ENCODE measurements at places on chromosomes 6 and 20.

DNA sequence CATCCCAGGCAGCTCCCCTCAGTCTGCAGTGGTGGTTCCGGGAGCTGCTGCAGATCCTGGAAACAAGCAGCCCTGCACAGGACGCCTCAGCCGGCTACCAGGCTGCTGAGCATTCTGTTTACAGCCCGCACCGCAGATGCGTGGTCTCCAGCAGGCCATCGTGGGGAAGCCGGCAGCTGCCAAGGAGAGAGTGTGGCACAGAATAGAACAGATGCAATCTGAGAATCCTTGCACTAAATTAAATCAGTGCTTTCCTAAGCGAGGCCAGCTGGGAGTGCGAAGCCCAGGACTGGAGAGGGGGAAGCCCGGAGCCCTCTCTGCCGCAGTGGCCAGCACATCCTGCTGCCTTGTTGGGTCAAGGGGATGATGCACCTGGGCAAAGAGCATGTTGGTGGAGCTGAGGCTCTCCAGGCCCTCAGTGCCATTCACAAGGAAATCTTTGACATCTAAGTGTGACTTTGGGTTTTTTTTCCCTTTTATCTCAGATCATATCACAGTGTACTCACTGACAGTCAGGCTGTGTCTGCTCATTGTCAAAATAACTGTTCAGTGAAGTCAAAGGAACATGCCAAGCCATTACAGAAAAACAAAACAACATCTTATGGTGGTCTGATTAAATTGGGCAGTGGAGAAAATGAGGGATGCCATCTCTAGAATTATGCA, 118.1 kb downstream of the SYNDIG1 start:
- peak; percentile 65 for ATAC-seq

- ATAC-seq = no peak
Measured at GRCh38 chr6:113779656-113780055, 77.5 kb upstream of the MARCKS start.

GRCh38 chr20:42313704-42314103, 695.5 kb upstream of the CHD6 start:
- no peak for ATAC-seq

- no peak for ATAC-seq
Measured at GRCh38 chr6:115838216-115838615, 222.5 kb downstream of the FRK start.

- no peak for ATAC-seq
Measured at GRCh38 chr6:45000833-45001232, 327.3 kb upstream of the RUNX2 start.

GRCh38 chr6:109713097-109713496, 22.0 kb downstream of the FIG4 start:
- ATAC-seq = no peak

GRCh38 chr6:6663421-6664135, 75.1 kb downstream of the LY86 start:
- no peak for ATAC-seq

- ATAC-seq = no peak
Measured at GRCh38 chr6:46407246-46407645, 84.0 kb downstream of the RCAN2 start.

DNA sequence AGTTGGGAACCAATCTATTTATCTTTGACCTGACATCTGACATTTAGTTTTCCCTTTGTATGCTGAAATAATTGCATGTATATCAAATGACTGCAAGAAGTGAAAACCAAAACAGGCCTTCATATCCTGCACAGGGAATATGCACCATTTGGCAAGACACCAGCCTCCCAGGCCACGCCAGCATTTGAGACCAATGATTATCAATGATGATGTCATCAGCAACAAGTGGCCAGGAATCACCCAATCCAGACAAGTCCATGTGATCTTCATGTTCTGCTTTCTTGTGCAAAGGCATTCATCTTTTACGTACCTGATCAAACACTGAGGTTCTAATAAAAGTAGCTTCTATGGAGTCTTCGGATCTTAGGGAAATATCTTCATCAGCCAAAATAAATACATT, 107.4 kb upstream of the TENT5A start:
- ATAC-seq = no peak

DNA sequence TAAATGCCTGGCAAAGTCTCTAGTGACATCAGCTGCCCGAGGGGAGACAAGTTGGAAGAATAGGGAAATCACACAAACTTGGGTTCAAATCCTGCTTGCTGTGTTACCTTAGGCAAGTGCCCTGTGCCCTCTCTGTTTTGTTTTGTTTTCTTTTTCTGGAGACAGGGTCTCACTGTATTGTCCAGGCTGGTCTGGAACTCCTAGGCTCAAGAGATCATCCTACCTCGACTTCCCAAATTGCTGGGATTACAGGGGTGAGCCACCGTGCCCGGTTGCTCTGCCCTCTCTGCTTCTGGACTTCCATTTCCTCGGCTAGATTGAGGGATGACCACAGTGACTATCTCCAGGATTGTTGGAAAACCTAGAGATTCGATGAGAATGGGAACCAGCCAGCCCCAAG, 55.4 kb downstream of the SNAI1 start:
- no peak for ATAC-seq

DNA sequence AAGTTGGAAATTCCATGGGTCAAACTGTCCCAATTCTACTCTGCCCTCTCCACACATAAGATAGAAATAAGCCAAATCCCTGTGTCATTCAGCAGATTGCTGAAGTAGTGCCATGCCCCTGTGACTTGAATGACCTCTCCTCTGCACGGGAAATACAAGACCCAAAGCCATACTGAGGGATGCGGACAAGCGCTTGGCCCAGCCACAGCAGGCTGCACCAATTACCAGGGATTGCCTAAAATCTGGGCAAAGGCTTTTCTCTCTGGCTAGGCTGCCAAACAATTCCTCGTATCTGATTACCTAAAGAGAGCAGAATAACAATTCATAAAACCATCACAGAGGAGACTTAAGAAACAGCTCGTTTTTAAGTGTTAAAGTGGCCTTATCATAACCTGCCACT, 421.8 kb upstream of the JARID2 start:
- ATAC-seq = peak; percentile 17

GRCh38 chr6:35209622-35210247, 4.0 kb upstream of the SCUBE3 start:
- no peak for ATAC-seq

GRCh38 chr6:37149745-37150144, 20.2 kb upstream of the PIM1 start:
- no peak for ATAC-seq

DNA sequence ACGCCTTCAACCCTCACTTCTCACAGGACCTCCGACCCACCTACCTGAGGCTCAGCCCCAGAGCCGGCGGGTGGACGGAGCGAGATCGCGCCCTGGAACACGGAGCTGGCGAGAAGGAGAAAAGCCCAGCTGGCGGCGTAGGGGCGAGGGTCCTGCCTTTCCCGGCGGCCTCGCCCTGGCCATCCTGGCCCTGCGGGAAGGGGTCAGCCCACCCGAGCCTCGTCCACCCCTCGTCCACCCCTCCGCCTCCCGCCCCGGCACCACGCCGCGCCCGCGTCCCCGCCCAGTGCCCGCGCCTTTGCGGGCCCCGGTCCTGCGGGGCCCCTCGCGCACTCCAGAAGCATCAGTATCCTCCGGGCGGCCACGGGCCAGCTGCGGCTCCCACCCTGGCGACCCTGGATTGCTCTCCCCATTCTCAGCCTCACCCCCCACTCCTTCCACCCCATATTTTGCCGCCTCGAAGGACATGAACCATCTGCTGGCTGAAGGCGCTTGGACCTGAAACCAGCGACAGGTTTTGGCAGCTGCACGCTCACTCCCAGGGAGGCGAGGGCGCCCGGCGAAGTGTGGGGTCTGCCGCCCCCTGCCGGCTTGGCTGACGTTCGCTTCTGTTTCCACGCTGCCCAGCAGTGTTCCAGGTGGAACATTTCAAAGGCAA, 65.1 kb downstream of the PLG start:
- ATAC-seq = peak; percentile 98

Data from motor neuron (in vitro differentiated cells).